ENCODE measurements at places on chromosomes 16 and 17. TPM values are rescaled to one million over a fixed set of nuclear protein-coding genes. Genes with fewer than 3 reads are reported as not detected.
A peak's percentile ranks its signal among the peaks of the same experiment; 100 is the strongest.

- H3K36me3 ChIP-seq: peaks cover 74% of the 10 kb centered on the region
- H3K27ac ChIP-seq: peak overlapping the region; percentile 50
- H3K27me3 ChIP-seq: no peaks in the 10 kb centered on the region
- DNase-seq: no peak
- H3K4me3 ChIP-seq: no peak overlapping the region
Measured at GRCh38 chr16:56833243-56833970, 31.6 kb upstream of the SLC12A3 start.

DNA sequence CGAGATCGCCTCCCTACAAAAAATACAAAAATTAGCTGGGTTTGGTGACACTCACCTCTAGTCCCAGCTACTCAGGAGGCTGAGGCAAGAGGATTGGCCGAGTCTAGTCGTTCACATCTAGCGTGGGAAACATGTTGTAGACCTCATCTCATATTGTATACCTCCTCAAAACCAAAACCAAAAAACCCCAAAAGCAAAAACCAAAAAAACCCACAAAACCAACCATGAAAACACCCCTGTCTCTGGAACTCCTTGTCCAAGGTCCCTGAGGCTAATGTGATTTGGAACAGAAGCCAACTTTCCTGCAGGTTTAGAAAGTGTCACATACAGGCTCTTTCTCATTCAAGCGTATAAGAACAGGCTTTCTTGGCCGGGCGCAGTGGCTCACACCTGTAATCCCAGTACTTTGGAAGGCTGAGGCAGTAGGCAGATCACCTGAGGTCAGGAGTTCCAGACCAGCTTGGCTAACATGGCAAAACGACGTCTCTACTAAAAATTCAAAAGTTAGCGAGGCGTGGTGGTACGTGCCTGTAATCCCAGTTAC lies 29.0 kb downstream of the RAB11FIP3 start:
- H3K27ac ChIP-seq: no peak overlapping the region
- no peak overlapping the region for H3K4me3 ChIP-seq
- H3K4me1 ChIP-seq: peaks cover 4% of the 10 kb centered on the region
- no peak for DNase-seq

The CDH1 gene
- 0.11 TPM for total RNA-seq

- H3K36me3 ChIP-seq: no peaks in the 10 kb centered on the region
- H3K4me1 ChIP-seq: no peaks in the 10 kb centered on the region
- DNase-seq: no peak
Measured at GRCh38 chr17:68559316-68559715, 41.9 kb downstream of the FAM20A start.

The CLCN7 gene
- 52.2 TPM for total RNA-seq

DNA sequence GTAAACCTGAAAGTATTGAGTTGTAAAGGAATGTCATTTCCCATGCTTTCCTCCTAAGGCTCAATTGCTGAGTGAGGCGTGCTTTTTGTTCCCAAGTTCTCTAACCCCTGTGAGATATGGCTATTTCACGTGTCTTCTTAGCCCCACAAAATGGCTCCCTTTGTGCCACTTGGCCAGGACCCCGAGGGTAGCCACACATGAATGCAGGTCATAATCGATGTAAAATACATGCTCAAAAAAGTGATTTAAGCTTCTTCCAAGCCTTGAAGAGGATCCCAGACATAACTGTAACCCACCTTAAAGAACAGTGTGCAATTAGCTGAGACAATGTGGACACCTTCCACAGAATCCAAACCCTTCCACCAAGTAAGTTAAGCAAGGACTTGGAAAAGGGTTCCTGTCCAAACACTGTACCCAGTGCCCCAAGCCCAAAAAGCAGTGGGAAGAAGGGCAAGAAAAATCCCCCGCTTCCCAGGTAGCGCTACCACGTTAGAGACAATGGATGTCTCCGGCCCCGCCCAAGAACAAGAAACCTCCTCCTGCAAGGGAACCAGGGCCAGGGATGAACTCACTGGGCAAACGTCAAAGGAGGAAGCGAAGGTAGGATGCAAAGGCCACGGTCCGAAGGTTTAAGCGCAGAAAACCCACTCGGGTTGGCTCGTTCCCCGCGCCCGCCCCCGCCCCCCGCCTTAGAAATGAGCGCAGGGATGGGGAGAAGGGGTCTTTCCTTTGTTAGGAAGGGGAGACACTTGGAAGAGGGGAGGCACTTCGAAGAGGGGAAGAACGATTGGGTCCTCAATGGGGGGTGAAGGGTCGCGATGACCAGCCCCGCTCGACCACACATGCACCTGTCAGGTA lies 1.2 kb downstream of the JPT1 start:
- peak overlapping the region; percentile 93 for H3K4me3 ChIP-seq
- peaks cover 39% of the 10 kb centered on the region for H3K36me3 ChIP-seq
- H3K27me3 ChIP-seq: no peaks in the 10 kb centered on the region
- peak overlapping the region; percentile 84 for H3K27ac ChIP-seq

- H3K36me3 ChIP-seq: no peaks in the 10 kb centered on the region
- peaks cover 11% of the 10 kb centered on the region for H3K27me3 ChIP-seq
- no peak overlapping the region for H3K27ac ChIP-seq
- no peaks in the 10 kb centered on the region for H3K4me1 ChIP-seq
Measured at GRCh38 chr16:79426663-79427062, 173.9 kb downstream of the MAF start.

- no peak overlapping the region for H3K4me3 ChIP-seq
- H3K27ac ChIP-seq: no peak overlapping the region
- H3K27me3 ChIP-seq: no peaks in the 10 kb centered on the region
- H3K4me1 ChIP-seq: no peaks in the 10 kb centered on the region
- no peak for DNase-seq
- H3K36me3 ChIP-seq: no peaks in the 10 kb centered on the region
Measured at GRCh38 chr16:76278086-76278485, 885 bp downstream of the CNTNAP4 start.

The KRT15 gene
- total RNA-seq: not detected

- no peak overlapping the region for H3K27ac ChIP-seq
- peak overlapping the region; percentile 64 for H3K4me3 ChIP-seq
- H3K36me3 ChIP-seq: peaks cover 6% of the 10 kb centered on the region
- no peaks in the 10 kb centered on the region for H3K27me3 ChIP-seq
Measured at GRCh38 chr16:140175-140857, 1.8 kb upstream of the NPRL3 start.

DNA sequence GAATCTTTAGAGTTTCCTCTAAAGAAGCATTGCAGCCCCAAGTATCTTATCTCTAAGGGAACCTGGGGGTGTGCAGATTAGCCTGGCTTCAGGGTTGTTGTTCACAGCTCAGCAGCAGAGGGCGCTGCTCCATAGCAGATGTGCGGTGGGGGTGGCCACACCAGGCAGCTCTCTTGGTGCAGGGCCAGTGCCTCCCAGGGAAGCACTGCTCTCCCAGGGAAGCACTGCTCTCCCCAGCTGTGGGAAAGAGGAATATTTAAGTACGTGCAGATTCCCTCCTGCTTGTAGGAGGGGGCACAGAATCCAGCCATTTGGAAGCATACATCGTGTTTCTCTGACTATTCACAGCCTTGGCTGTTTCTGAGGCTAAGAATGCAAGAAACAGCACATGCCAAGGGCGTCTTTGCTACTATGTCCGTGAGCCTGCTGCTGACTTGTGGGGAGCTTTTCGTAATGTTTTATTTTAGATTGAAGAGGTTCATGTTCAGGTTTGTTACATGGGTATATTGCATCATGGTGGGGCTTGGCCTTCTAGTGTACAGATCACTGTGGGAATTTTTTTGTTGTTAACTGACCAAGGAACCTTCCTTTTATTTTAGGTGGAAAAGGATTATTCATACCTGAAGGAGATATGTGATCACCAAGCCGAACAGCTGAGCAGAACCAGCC lies 217.8 kb downstream of the SPECC1 start:
- peak; percentile 74 for DNase-seq
- no peak overlapping the region for H3K4me3 ChIP-seq
- H3K27ac ChIP-seq: no peak overlapping the region
- H3K4me1 ChIP-seq: peaks cover 30% of the 10 kb centered on the region
- H3K36me3 ChIP-seq: no peaks in the 10 kb centered on the region

DNA sequence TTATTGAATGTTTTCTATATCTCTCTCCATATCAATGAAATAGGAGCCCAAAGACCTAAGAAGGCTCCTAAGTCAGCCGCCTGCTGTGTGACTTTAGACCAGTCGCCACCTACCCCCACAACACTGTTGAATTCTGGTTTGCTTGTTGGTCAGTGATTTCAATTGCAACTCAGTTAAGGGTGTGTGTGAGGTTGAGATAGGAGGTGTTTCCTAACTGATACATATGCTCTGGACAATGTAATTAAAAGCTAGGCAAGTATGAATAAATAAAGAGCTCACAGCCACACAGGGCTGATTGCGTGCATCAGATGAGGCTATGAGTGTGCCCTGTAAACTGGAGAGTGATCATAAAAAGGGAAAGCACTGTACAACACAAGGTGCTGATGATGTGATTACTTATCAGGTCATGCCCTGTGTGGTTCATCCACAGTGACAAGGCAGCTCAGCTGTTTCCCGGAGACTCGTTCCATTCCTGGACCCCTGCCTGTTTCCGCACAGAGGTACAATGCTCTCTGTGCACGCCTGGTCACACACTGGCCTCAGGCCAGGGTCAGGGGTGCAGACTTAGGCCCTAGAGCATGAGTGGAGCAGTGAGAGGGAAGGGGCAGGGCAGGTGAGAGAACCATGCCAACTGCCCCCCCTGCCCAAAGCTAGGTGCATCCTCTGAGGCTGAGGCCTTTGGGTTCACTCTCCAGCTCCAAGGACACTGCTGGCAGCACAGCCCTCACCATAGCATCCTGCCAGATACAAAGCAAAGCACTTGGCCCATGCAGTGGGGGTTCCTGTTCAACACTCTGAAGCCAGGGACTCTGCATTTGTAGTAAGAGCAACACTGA lies 3.3 kb upstream of the KRT35 start:
- H3K4me3 ChIP-seq: no peak overlapping the region
- DNase-seq: no peak
- H3K27ac ChIP-seq: no peak overlapping the region
- H3K27me3 ChIP-seq: no peaks in the 10 kb centered on the region

DNA sequence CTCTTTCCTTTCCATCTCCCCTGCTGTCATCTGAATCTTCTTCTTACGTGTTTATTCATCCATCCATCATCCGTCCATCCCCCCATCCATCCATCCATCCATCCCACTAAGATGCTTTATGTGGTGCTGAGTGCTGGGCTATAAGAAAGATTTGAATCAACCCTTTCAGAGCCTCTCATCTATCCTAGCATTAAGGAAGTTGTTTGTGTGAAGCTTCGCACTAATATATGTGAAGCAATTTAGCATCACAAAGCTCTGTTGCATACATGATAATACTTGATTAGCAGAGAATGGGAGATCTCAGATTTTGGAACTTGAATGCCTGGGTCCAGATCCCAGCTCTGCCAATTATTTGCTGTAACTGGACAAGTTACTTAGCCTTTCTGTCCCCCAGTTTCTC lies 255.7 kb downstream of the SHISA9 start:
- H3K27me3 ChIP-seq: no peaks in the 10 kb centered on the region
- no peaks in the 10 kb centered on the region for H3K4me1 ChIP-seq

DNA sequence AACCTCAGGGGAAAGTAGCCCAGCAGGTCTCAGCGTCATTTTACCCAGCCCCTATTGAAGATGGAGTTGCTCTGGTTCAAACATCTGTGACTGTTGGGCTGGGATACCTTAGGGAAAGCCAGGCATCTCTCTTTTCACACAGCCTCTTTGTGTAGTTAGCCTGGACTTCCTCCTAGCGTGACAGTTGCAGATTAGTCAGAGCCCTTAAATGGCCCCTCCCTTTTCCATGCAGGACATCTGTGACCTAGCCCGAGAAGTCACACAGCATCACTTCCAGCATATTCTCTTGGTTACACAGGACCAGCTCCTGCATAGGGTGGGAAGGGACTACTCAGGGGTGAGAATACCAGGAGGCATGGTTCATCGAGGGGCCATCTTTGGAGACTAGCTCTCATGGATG lies 375.0 kb upstream of the RBFOX1 start:
- no peak for DNase-seq
- no peak overlapping the region for H3K4me3 ChIP-seq
- H3K4me1 ChIP-seq: no peaks in the 10 kb centered on the region
- H3K27me3 ChIP-seq: no peaks in the 10 kb centered on the region
- H3K27ac ChIP-seq: no peak overlapping the region
- H3K36me3 ChIP-seq: no peaks in the 10 kb centered on the region

The UBB gene
- total RNA-seq: 1,784 TPM

- H3K36me3 ChIP-seq: no peaks in the 10 kb centered on the region
- peaks cover 45% of the 10 kb centered on the region for H3K4me1 ChIP-seq
- H3K27me3 ChIP-seq: peaks cover 1% of the 10 kb centered on the region
- H3K4me3 ChIP-seq: peak overlapping the region; percentile 9
- DNase-seq: no peak
- no peak overlapping the region for H3K27ac ChIP-seq
Measured at GRCh38 chr16:57544124-57544653, 1.7 kb downstream of the ADGRG5 start.

DNA sequence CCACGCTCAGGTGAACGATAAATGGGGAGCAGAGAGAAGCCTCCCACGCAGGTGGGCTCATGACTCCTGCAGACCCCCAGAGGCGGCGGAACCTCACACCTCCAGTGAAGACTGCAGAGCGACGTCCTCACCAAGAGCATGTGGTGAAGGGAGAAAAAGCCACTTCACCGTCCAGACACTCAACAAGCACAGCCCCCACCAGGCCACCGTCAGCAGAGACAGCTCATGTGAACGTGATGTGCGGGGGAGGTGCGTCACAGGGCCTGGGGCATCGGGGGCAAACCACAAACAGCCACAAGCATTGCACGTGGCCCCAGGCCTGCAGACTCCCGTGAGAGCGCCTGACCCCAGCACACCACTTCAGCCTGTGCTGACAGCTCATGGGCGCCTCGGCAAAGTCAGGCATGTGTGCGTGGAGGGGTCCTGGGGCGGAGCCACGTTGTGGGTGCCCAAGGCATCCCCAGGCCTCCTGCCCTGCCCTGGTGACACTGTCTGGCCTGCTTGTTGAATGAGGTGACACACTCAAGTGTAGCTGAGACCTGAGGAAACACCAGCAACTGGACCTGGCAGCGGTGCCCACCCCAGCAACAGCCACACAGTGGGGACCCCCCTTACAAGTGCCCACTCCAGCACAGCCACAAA lies 19.0 kb downstream of the LMF1 start:
- H3K4me3 ChIP-seq: no peak overlapping the region
- H3K27ac ChIP-seq: no peak overlapping the region
- no peaks in the 10 kb centered on the region for H3K27me3 ChIP-seq
- no peaks in the 10 kb centered on the region for H3K4me1 ChIP-seq
- peaks cover 17% of the 10 kb centered on the region for H3K36me3 ChIP-seq

The DPEP3 gene
- not detected for total RNA-seq

The C1QTNF1 gene
- total RNA-seq: not detected

DNA sequence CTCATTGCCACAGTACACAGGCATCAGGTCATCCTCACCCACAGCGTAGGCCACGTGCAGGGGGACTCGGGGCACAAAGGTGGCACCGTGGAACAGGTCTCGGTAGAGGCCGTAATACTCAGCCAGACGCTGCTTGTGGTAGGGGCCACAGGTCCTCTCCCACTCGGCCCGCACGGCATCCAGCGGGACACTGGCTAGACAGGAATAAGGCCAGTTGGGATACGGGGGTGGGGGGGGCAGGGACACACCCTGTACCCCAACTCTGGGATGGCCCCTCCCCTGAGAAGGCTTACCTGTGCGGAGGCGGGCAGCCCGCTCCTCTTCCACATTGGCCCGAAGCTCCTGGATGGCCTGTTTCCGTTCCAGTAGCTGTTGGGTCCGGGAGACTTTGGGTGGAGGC lies 3.0 kb downstream of the MRPL38 start:
- H3K27me3 ChIP-seq: no peaks in the 10 kb centered on the region
- H3K4me1 ChIP-seq: peaks cover 9% of the 10 kb centered on the region
- no peak overlapping the region for H3K27ac ChIP-seq
- DNase-seq: no peak

All from activated T-helper 2 cell treated with anti-CD3 and anti-CD28 coated beads, Interferon-gamma antibody, Interleukin-2, Interleukin-4, amounts not matched to agents 10 μg/mL and 5 μg/mL and 100 μg/mL, durations not matched to agents 14 hours and 24 hours and 36 hours (primary cell).